ENCODE measurements at places on chromosomes 6 and 20. TPM values are rescaled to one million over a fixed set of nuclear protein-coding genes. Genes with fewer than 3 reads are reported as not detected.

GRCh38 chr6:114997813-114998292 is 655.0 kb upstream of the HS3ST5 start:
- H3K27me3 ChIP-seq: no peaks in the 10 kb centered on the region
- H3K27ac ChIP-seq: no peak overlapping the region
- H3K4me3 ChIP-seq: no peak overlapping the region
- no peak for DNase-seq
- no peaks in the 10 kb centered on the region for H3K36me3 ChIP-seq

DNA sequence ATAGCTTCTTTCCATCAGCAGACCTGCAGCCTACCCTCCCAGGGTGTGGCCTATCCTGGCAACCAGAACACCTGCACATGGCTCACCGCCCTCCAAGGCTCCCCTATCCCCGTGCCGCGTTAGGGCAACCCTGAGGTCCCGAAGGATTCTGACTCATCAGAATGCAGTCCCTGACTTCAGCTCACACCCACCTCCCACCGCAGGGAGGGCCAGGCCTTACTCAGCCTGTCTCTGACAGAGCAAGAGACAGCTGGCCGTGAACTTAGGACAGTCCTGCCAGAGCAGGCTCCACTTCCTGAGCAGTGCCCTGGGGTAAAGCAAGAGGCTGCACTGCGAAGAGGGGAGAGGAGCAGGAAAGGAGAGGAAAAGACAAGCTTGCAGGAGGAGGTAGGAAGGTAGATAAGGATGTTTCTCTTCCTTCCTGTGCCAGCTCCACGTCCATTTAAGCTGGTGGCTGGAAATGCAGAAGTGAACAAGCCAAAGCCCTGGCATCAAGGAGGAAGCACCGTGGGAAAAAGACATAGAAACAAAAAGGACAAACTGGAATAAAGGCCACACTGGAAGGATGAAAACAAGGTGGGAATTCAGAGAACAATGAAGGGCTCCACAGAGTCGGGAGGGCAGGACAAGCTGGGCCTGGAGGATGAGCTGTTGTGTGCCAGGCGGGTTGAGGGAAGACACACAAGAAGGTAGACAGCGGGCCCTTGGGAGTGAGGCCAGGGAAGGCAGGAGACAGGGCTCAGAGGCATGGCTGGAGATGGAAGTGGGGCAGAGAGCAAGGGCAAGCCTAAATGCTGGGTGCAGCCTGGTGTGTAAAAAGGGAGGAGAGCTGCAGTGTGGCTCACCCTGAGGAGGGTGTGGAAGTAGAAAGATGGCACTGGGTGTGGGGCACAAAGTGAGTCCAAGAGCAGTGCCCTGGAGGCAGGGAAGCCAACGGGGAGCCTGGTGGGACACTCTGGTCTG is 102.7 kb downstream of the SLC23A2 start:
- H3K27ac ChIP-seq: peak overlapping the region; percentile 25
- H3K4me3 ChIP-seq: no peak overlapping the region
- peak; percentile 95 for DNase-seq

- H3K27me3 ChIP-seq: peaks cover 4% of the 10 kb centered on the region
- no peaks in the 10 kb centered on the region for H3K4me1 ChIP-seq
- no peaks in the 10 kb centered on the region for H3K36me3 ChIP-seq
- no peak within 1 kb of the TSS for H3K27ac ChIP-seq
- peak within 1 kb of the TSS; percentile 66 for H3K4me3 ChIP-seq
- peak; percentile 29 for DNase-seq
Observed at GRCh38 chr20:64083804-64084684, at the start of gene LKAAEAR1. Gene LKAAEAR1, minus strand, starts transcription at chr20:64084398. Its CDS starts 179 bp downstream, at chr20:64084219.

Gene NANP
- 7.1 TPM for total RNA-seq

DNA sequence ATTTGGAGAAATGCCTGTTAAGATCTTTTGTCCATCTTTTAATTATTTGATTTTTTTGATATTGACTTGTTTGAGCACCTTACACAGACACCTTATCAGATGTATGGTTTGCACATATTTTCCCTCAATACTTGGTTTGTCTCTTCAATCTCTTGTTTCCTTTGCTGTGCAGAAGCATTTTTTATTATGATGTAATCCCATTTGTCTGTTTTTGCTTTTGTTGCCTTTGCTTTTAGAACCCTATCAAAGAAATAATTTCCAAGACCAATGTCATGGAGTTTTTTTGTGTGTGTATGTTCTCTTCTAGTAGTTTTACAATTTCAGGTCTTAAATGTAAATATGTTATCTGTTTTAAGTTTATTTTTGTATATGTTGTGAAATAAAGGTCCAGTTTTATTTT is 73.9 kb downstream of the HTR1B start:
- no peaks in the 10 kb centered on the region for H3K27me3 ChIP-seq
- H3K4me3 ChIP-seq: no peak overlapping the region
- no peaks in the 10 kb centered on the region for H3K4me1 ChIP-seq
- H3K27ac ChIP-seq: no peak overlapping the region

GRCh38 chr6:47701363-47701762 is 3.0 kb downstream of the ADGRF4 start:
- H3K27ac ChIP-seq: no peak overlapping the region
- H3K36me3 ChIP-seq: no peaks in the 10 kb centered on the region
- no peak overlapping the region for H3K4me3 ChIP-seq
- no peaks in the 10 kb centered on the region for H3K4me1 ChIP-seq
- DNase-seq: no peak
- H3K27me3 ChIP-seq: peaks cover 3% of the 10 kb centered on the region

DNA sequence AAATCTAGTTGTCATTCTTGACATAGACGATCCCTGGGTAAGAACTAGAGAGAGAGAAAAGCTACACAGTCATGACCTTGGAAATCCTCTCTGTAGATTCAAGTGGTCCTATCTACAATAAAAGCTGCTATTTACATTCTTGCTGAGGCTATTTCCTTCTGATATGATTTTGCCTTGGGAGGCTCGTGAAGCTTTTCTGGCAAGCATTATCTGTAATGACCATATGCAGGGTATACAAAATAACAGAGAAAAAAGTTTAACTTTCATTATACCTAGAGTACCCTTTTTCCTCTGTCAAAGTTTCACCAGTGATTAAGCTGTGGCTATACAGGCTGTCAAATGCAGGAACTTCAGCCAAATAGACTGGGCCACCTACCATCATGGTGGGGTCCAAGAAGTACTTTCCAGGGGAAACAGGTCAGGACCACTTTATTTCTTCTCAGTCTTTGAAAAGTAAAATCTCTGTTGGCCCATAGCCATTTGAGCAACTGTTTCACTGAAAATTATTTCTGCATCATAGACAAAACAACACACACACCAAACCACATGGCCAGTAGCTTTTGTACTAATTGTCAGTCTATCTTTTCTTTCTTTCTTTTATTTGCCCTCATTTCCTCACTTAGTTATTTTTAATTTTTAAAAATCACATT is 677.0 kb upstream of the ID4 start:
- H3K4me1 ChIP-seq: peaks cover 15% of the 10 kb centered on the region
- H3K27me3 ChIP-seq: no peaks in the 10 kb centered on the region
- no peak for DNase-seq
- H3K27ac ChIP-seq: peak overlapping the region; percentile 67
- no peaks in the 10 kb centered on the region for H3K36me3 ChIP-seq

- H3K27me3 ChIP-seq: no peaks in the 10 kb centered on the region
- no peaks in the 10 kb centered on the region for H3K4me1 ChIP-seq
- H3K4me3 ChIP-seq: no peak overlapping the region
Observed at GRCh38 chr6:119036081-119036480, 42.4 kb downstream of the FAM184A start.

Gene EFCAB8
- not detected for total RNA-seq
